Foreskin melanocyte (primary cell): ENCODE measurements at places on chromosomes 11 and 22.

GRCh38 chr11:120185706-120186455 is 25.0 kb upstream of the OAF start:
- DNase-seq = no peak

- no peak for DNase-seq
These were observed 404.0 kb downstream of the BUD13 start for GRCh38 chr11:116368784-116369183.

- no peak for DNase-seq
These were observed 32.9 kb downstream of the ARVCF start for GRCh38 chr22:19983741-19984140.

GRCh38 chr11:69696749-69697468 is 6.9 kb downstream of the FGF19 start:
- DNase-seq = no peak

DNA sequence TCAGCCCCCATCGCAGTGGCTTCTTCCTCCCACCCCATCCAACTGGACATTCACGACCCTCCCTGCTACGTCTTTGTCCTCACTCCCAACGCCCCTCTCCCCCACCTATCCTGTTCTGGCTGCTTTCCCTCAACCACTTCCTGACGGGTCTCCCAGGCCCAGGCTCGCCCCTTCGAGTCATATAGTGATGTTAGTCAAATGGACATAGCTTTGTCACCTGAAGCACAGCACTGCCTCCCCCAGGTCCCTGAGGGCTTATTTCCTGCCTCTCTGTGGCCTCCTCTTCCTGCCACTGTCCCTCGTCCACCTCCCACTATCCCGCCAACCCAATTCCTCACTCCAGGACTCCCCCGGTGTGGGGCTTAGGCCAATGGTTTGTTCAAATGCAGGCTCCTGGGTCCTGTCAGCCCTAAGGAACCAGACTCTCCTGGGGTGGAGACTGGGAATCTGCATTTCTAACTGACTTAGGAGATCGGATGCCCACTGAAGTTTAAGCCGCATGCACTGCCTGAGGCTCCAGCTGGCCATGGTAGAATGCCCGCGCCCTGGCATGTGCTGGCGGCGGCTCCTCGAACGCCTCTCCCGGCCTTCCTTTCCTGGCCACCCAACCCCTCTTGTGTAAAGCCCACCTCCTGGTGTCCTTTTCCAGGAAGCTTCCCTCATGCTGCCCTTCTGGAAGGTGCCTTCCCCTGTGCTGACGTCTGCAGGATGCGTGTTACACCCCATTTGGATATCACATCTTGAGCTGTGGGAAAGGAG is 18.3 kb downstream of the SUN2 start:
- no peak for DNase-seq

GRCh38 chr11:63710476-63711217 is 29.3 kb downstream of the RTN3 start:
- no peak for DNase-seq

DNA sequence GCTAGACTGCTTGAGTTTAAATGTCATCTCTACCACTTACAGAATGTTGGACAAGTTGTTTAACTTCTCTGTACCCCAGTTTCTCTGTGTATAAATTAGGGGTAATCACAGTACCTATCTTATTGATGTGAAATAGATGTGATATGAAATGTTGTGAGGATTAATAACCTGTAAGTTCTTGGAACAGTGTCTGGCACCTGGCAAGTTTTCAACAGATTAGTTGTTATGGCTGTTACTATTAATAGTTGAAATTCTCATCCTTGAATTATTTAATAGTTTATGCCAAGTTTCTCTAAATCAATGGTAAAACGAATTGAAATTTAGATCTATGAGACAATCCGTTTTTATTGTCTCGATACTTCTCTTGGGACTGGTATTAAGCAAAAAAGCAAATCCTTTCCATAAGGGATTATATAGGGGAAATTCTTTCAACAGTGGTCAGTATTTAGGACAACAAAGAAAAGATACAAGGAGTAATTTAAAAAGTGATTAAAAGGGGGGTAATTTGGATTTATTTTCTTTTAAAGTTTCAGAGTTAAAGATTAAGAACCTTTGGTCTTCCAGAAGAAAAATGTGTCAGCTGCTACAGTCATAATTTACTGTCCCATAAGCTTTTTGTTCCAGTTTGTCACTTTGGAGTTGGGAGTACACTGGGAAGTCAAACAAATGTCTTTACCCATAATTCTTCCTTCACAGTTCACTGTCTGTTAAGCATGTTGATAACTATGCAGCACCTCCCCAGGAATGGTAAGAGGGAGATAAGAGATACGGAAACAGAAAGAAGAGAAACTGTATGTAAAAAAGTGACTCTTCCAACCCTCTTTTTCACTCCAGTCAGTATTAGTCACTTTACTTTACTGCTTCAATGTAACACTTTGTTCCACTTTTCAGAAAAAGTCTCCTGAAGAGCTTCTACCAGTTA is 13.2 kb downstream of the PDE3B start:
- no peak for DNase-seq

- no peak for DNase-seq
These were observed 134.4 kb upstream of the NCAM1 start for GRCh38 chr11:112826788-112827187.

- DNase-seq = no peak
These were observed 9.0 kb upstream of the RCN1 start for GRCh38 chr11:32081901-32082300.

- no peak for DNase-seq
These were observed 240.6 kb downstream of the ETS1 start for GRCh38 chr11:128346804-128347203.

GRCh38 chr11:78783301-78783700 is 208.6 kb upstream of the NARS2 start:
- no peak for DNase-seq

GRCh38 chr11:129864811-129865210 is 30.6 kb downstream of the NFRKB start:
- DNase-seq = no peak

DNA sequence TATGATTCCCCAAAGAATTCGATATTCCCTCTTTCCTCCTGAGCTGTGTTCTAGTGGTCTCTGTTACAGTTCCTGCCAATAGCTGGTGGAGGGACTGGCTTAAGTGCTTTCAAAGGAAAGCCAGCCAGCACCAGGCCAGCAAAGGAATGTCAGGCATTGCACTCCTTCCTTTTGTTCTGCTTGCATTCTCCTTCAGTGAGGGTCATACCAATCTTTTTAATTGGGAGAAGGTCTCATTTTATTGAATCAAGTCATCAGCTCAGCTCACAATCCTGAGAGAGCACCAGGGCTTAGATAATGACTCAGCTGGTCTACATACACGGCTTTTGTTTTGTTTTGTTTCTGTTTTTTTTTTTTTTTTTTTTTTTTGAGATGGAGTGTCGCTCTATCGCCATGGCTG is 222.9 kb downstream of the NAV2 start:
- DNase-seq = no peak

DNA sequence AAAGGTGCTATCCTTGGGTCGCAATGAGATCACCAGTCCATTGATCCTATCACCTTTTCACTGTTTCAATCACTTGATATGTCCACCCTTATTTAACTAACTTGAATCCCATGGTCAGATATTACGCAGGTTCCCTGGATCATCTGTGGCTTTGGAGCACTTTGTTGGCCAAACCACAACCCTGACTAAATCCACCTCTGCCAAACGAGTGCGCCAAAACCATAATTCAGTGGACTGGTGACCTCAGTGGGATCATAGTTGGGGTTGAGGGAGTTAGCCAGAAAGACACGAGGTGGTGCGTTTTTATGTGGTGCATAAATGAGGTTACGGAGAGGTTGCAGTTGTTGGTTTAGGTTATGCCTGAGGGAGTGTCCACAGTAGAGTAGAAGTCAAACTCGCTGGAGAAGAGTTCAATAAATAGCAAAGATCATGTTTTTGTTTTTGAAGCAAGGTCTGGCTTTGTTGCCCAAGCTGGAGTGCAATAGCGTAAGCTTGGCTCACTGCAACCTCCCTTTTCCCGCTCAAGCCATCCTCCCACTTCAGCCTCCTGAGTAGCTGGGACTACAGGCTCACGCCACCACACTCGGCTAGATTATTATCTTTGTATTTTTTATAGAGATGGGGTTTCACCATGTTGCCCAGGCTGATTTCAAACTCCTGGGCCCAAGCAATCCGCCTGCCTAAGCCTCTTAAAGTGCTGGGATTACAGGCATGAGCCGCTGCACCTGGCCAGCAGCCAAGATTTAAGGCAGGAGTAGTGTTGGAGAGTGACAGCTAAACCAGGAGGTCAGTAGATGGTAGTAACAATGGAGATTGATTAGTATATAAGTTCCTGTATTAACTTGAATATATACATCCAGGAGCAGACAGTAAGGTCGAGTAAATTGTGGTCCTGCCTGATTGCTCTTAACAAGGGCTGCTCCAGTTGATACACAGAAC is 4.5 kb downstream of the FOXR1 start:
- no peak for DNase-seq

DNA sequence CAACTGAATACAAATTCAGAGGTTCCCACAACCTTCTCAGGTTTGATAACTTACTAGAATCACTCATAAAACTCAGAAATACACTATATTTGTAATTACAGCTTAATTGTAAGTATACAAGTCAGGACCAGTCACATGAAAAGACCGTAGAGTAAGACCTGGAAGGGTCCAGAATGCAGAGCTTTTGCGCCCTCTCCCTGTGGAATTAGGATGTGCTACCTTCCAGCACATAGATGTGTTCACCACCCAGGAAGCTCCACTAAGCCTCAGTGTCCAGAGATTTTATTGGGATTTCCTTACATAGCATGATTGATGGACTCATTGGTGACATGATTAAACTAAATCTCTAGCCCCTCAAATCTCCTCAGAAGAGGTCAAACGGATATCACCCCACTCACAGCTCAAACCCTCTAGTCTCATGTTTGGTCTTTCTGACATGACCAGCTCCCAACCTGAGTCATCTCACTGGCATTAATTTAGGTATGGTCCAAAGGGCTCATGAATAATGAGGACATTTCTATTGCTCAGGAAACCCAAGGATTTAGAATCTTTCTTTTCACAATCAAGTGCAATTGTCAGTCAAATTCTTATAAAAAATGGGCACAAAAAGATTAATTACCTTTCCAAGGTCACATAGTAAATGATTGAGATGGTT is 77.2 kb upstream of the UBASH3B start:
- DNase-seq = no peak

DNA sequence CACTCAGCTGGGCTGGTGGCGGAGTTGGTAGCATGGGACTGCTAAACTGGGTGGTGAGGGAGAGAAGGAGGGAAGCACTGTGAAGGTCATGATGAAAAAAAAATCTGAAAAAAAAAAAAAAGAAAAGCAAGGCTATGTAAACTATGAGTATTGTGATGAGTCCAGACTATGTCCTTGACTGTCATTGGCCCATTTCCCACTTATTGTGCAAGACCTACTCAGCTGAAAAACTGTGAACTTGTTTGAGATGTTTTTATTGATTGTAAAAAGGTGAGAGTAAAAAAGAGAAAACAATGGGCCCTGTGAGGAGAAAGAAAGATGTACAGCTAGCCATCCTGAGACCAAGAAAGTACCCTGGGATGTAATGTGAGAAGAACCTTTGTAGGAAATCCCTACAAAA is 798.4 kb upstream of the TENM4 start:
- no peak for DNase-seq

DNA sequence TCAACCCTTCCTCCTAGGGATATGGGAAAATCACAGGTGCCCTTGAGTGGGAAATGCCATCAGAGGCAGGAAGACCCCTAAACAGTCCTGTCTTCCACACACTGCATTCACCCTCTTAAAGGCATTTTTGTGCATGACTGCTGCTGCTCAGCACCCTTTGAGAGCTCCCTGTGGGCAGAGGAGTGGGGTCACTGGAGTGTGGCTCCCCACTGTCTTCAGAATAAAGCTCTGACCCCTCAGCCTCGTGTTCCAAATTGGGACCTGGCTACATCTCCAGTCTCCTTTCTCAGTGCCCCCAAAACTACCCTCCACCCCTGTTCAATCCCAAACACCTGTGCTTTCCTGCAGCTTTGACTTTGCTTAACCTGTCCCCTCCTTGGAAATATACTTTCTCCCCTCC is 46.6 kb downstream of the CHRDL2 start:
- no peak for DNase-seq

GRCh38 chr11:112863305-112863704 is 97.9 kb upstream of the NCAM1 start:
- DNase-seq = no peak

GRCh38 chr22:30262917-30263741 is 3.5 kb downstream of the OSM start:
- DNase-seq = no peak

DNA sequence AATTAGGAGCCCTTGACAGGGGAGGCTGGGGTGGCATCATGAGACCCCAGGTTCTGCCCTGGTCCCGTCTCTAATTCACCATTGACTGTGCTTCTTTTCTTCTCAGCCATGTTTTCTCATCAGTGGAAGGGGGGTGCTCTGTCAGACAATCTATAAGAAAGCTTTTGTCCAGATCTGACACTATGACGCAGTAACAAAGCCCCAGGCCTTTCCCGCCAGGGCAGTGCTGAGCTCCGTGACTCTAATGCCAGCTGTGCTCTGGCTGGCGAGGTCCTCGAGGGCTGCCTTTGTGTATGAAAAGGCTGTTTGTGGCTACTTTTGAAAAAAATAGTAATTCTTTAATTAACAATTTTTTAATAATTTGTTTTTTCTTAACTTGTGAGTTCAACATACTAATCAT is 3.2 kb downstream of the CD6 start:
- DNase-seq = peak; percentile 93

DNA sequence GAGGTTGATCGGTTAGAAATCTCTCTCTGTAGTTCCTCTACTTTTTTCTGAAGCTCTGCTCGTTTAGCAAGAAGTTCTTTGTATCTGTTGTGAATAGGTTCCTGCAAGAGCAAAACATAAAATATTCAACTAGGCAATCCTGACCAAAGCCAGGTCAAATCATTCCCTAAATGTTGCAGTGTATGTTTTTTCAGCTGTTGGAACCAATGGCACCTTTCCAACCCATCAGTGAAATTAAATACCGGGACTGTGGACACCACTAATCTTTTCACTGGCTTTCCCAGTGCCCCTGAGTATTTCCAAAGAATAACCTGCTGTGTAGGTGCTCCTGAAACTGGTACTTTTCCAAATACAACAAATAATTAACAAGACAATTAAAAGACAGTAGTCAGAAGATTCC is 45.1 kb downstream of the CEP57 start:
- DNase-seq = no peak

DNA sequence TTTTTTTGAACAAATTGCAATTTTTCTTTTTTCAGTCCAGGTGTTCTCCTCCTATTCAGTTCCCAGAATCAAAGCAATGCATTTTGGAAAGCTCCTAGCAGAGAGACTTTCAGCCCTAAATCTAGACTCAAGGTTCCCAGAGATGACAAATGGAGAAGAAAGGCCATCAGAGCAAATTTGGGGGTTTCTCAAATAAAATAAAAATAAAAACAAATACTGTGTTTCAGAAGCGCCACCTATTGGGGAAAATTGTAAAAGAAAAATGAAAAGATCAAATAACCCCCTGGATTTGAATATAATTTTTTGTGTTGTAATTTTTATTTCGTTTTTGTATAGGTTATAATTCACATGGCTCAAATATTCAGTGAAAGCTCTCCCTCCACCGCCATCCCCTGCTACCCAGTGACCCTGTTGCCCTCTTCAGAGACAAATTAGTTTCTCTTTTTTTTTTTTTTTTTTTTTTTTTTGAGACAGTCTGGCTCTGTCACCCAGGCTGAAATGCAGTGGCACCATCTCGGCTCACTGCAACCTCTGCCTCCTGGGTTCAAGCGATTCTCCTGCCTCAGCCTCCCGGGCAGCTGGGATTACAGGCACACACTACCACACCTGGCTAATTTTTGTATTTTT is 6.2 kb upstream of the UBE4A start:
- peak; percentile 15 for DNase-seq

GRCh38 chr11:9103542-9104276 is 12.3 kb upstream of the SCUBE2 start:
- DNase-seq = no peak
